BJ (cell line): ENCODE measurements at places on chromosomes 12 and 14. TPM values are rescaled to one million over a fixed set of nuclear protein-coding genes. Genes with fewer than 3 reads are reported as not detected.

Gene HHIPL1
- 1.7 and 2.5 TPM in 2 replicates for polyA plus RNA-seq

Gene CCDC38
- polyA plus RNA-seq: not detected in 2 replicates

Gene CCND2
- 0.64 and 1.4 TPM in 2 replicates for polyA plus RNA-seq

Gene DLGAP5
- polyA plus RNA-seq: 8.9 and 18.3 TPM in 2 replicates

Gene DPF3
- polyA plus RNA-seq: 3.6 and 4.3 TPM in 2 replicates

Gene OVCH1
- polyA plus RNA-seq: 0.05 and 0.06 TPM in 2 replicates

Gene CACNA2D4
- polyA plus RNA-seq: 0.39 TPM in 2 replicates

Gene TRHDE
- 17.1 and 44.1 TPM in 2 replicates for polyA plus RNA-seq

Gene SIX6
- not detected in 2 replicates for polyA plus RNA-seq

Gene ACSS3
- polyA plus RNA-seq: 6.2 and 10.2 TPM in 2 replicates

Gene SLC5A8
- polyA plus RNA-seq: not detected in 2 replicates

Gene SYT1
- 0.70 and 1.3 TPM in 2 replicates for polyA plus RNA-seq

Gene GPX2
- 0.15 TPM in 1 of 2 replicates, not detected in the other for polyA plus RNA-seq

Gene TCL1B
- not detected in 2 replicates for polyA plus RNA-seq

Gene AQP6
- not detected in 2 replicates for polyA plus RNA-seq

Gene EPYC
- polyA plus RNA-seq: 0.17 TPM in 1 of 2 replicates, not detected in the other

Gene TUNAR
- polyA plus RNA-seq: 0.02 TPM in 1 of 2 replicates, not detected in the other

Gene CLEC4C
- polyA plus RNA-seq: not detected in 2 replicates

Gene RAB15
- 5.9 and 7.7 TPM in 2 replicates for polyA plus RNA-seq

Gene MYF5
- polyA plus RNA-seq: not detected in 2 replicates

Gene TSPAN11
- 0.44 and 0.64 TPM in 2 replicates for polyA plus RNA-seq
